Vagina (tissue), 2 donors: ENCODE measurements at places on chromosomes 3 and 15. TPM values are rescaled to one million over a fixed set of nuclear protein-coding genes. Genes with fewer than 3 reads are reported as not detected.

The LHFPL4 gene
- total RNA-seq = not detected

The DOCK3 gene
- total RNA-seq = 0.98 TPM

The ISL2 gene
- total RNA-seq = 2.0 TPM

The ZBED2 gene
- 4.9 TPM for total RNA-seq

The MAP3K13 gene
- 8.3 TPM for total RNA-seq

The ADGRG7 gene
- total RNA-seq = not detected

The TLR9 gene
- not detected for total RNA-seq

The ZKSCAN7 gene
- 2.7 TPM for total RNA-seq

The EFCC1 gene
- total RNA-seq = 3.7 TPM

The MESP2 gene
- not detected for total RNA-seq

The TGFBR2 gene
- total RNA-seq = 176 TPM

The LTK gene
- 1.5 TPM for total RNA-seq

The DZIP1L gene
- total RNA-seq = 27.5 TPM

The CLRN1 gene
- total RNA-seq = not detected

The GOLGA8M gene
- 10.8 TPM for total RNA-seq

The C3orf85 gene
- not detected for total RNA-seq

The ZMYND10 gene
- 0.74 TPM for total RNA-seq

The PCOLCE2 gene
- 136 TPM for total RNA-seq

The TMC3 gene
- total RNA-seq = 2.7 TPM

The HDDC3 gene
- total RNA-seq = 7.9 TPM

The TTLL13 gene
- not detected for total RNA-seq

The TRPC1 gene
- total RNA-seq = 12.0 TPM

The DGKG gene
- 2.5 TPM for total RNA-seq

The ESYT3 gene
- total RNA-seq = 2.0 TPM
